ENCODE measurements at places on chromosomes 12 and 14.

GRCh38 chr12:120064054-120064940 lies 52.3 kb downstream of the RAB35 start:
- DNase-seq: no peak

DNA sequence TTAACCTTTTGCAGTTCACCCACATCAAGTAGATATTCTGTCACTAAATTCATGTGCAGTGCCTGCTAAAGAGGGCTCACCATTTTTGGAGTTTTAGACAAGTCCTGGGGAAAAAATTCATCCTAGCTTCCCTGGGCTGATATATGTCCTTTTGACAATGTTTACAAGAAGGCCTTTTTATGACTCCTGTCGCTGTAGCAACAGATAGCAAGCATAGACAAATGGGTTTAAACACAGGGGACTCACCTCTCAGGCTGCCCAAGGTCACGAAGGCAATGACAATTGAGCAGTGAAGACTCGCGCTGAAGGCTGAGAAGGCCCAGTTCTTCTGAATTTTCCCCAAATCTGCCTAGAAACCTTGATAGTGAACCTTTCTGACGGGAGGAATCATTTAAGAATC lies 150.7 kb upstream of the CPM start:
- DNase-seq: no peak

DNA sequence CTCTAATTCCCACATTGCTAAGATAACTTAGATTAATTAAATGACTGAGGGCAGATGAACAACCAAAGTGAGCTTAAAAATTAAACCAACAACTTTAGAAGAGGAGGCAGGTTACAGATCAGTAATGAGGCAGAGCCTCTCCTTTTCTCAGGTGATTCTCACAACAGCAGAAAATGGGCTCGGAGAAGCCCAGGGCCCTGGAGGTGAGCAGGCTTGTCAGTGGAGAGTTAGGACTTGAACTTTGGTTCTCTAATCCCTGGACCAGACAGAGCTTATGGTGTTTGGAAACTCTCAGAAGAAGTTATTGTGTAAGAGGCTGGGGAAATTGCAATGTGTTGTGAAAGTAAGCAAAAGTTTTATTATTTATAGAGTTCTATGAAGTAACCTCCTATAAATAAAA lies 2.8 kb downstream of the TRHDE start:
- no peak for DNase-seq

DNA sequence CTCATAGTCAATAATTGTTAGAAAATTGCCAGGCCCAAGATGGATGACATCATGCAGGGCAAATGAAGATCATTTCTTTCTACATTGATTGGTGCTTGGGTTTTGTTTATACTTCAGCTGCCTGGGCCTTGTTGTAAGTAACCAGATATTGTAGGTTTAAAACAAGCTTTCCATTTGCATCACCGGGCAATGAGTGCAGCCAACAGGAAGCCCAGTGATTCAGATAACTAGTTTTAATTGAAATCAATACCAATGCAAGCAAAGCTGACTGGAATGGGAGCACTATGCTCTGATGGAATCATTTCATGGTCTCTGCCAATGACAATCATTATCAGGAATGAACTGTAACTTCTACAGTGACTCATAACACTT lies 279.3 kb downstream of the DUSP6 start:
- no peak for DNase-seq

- DNase-seq: no peak
Measured at GRCh38 chr14:20998139-20998538, 954 bp upstream of the SLC39A2 start.

GRCh38 chr14:54703082-54703481 lies 136.2 kb downstream of the SAMD4A start:
- DNase-seq: no peak

DNA sequence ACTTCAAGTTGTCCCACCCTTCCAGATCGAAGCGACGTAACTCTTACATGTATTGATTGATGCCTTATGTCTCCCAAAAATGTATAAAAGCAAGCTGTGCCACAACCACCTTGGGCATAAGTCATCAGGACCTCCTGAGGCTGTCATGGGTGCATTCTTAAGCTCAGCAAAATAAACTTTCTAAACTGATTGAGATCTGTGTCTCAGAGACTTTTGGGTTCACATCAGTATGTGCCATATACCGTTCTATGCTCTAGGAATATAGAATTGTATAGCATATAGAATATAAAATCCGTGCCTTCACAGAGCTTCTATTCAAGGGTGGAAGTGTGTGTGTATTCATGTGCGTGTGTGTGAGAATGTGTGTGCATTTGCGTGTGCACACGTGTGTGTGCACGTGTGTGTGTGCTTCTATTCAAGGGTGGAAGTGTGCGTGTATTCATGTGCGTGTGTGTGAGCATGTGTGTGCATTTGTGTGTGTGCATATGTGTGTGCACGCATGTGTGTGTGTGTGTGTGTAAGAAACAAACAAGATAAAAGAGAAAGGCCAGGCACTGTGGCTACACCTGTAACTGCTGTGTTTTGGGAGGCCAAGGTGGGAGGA lies 11.5 kb upstream of the STX2 start:
- no peak for DNase-seq

GRCh38 chr14:74401504-74402241 lies 24.3 kb downstream of the SYNDIG1L start:
- DNase-seq: peak; percentile 35

DNA sequence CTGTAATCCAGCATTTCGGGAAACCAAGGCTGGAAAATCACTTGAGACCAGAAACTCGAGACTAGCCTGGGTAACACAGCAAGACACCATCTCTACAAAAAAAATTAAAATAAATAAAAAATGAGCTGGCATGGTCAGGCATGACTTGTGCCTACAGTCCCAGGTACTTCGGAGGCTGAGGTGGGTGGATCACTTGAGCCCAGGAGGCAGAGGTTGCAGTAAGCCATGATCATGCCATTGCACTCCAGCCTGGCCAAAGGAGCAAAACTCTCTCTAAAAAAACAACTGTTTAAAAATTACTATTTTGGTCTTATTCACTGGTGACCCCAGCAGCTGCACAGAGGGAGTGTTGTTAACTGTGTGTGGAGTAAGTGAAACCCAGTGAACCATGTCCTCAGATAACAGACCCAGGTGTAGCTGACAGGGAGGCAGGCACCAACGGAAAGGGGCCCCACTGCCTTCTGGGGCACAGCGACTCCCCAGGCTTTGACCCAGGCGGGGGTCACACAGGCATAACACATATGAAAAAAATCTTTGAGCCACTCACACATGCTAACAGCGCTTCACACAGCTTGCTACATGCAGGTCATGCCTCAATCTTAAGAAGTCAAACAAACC lies 12.1 kb downstream of the DDX54 start:
- no peak for DNase-seq

DNA sequence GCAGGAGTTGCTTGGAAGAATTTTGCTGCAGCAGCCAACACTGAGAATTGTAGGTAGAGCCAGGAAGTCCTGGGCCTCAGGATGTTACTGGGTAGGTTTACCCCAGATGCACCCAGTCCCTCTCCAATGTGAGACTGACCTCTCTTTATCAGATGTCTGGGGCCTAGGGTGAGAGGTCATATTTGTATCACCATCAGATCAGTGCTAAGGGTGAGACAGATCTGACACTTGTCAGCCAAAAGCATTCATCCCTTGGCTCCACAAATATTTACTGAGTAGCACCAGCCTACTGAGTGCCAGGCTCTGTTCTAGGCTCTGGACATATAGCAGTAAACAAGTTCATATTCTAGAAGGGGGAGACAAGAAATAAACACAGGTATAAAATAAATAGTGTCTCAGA lies 4.3 kb downstream of the TROAP start:
- DNase-seq: no peak

- DNase-seq: no peak
Measured at GRCh38 chr14:50383618-50384225, 13.0 kb downstream of the CDKL1 start.

- DNase-seq: no peak
Measured at GRCh38 chr12:107446476-107446875, 239.1 kb upstream of the PWP1 start.

DNA sequence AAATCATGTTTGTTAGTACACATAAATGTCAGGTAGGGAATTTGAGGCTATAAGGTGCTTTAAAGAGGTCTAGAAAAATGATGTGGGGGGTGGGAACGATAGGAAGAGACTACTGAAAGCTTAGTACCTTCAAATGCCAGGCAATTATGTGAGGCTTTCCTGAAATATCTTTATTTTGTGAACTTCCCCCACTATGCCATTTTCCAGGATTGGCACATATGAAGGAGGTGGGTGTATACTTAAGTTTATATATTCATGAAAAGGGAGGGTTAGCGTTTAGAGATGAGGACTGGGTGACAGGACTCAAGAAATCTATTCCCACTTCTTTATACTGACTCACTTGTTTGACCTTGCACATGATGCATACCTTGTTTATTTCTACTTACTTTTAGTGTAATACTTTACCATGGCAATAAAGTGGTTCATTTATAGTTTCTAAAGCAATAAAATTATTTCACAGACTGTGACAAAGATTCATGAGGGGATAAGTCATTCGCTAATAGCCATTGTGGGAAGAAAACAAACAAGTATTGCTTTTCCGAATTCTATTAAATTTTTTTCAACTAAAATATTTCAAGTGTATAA lies 77.1 kb downstream of the PLEKHA5 start:
- DNase-seq: no peak

DNA sequence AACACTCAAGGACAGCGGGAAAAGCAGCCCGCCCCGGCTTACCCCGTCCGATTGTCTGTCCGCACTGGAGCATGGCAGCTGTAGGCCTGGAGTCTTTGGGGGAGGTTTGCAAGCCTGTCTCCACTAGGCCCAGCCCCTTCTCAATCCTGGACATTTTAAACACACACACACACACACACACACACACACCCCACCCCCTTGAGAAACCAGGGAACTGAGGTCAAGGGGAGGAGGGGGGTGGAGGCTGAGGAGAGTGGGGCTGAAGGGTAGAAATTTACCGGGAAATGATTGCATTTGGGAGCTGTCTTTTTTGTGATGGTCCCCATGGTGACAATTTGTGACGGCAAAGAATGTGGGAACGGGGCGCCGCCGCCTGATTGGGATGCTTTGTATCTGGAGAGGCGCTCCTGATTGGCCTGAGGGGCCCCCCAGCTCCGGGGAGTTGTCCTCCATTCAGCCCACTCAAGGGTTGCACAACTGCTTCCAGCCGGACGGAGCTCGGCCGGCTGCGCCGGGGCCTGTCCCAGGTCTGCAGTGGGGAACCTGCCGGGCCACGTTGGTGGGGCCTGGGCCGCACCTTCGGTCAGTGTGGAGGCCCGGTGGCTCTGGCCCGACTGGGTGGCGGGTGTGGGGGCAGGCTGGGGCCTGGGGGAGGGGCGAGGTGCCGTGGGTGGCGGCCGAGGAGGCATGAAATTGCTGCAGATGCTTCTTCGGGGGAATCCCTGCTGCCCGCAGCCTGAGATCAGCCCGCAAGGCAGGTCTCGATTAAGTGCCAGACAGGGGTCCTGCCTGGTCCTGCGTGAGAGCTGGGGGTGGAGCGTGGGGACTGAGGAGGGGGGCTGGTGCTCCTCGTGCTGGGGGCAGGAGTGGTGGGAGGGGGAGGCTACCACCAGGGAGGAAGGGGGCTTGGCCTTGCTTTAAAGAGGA lies at the start of gene FAM181A:
FAM181A (plus strand) TSS at position 472 of the 927 bp plus-strand sequence. CDS start 942 bp downstream, outside the sequence.
- no peak for DNase-seq

- DNase-seq: no peak
Measured at GRCh38 chr12:6198051-6198450, 2.1 kb upstream of the CD9 start.

DNA sequence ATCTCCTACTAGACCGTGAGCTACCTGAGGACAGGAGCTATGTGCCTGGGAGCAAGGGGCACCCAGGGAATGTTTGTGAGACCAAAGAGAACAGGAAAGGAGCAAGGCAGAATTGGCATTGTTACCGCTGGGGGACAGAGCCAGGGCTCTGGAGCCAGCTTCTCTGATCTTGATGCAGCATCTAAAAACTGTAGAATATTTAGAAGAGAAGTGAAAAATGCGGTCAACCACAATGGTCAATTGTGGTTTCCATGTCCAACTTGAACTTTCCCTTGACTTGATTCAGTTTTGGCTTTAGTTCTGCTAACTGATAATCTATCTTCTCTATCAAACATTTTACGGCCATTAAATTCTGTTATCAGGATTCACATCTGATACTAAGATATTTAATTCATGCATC lies 201.2 kb downstream of the ANO4 start:
- DNase-seq: no peak

GRCh38 chr14:94305620-94306019 lies 12.6 kb upstream of the SERPINA10 start:
- DNase-seq: no peak

GRCh38 chr12:121248622-121249021 lies 38.7 kb downstream of the P2RX4 start:
- no peak for DNase-seq

GRCh38 chr12:113766879-113767878 lies 198.9 kb downstream of the RBM19 start:
- DNase-seq: no peak

DNA sequence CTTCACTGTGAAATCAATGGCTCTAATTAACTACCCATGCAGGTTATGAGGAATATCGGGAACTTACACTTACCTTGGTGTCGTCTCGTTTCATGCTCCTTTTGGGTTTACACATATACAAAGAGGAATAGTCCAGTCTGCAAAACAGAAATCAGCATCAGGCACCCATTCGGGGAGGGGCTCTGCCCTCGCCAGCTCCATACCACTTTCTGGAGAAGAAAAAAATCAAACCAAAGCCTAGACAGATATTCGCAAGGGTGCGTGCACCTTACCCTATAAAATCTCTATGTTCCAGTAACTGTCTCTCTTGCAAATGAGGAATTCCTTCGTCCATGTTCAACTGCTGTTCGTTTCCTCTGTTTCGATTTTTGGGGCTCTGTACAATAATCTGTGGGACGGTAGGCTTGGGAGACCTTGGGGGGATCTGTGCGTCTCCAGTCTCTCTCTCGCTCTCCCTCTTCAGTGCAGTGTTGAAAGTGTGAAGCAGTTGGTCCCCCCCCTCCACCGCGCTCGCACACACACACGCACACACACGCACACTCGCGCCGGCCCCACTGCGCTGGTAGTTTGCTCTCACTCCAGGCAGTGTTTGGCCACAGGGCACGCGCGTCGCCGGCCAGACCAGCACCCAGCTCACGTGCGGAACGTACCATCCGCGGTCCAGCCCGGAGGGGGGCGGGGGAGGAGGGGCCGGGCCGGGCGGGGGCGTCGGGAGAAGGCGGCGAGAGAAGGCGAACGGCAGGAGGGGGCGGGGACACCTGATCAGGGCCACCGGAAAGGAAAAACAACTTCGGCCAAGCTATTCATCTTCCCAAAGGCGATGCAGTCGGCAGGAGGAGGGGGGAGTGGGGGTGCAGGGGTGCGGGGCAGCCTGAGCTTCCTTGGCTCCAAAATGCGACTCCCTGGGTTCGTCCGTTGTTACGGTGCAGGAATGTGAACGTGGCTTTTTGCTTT lies at the start of gene BHLHE41:
BHLHE41 (minus strand) TSS at position 592 of the 954 bp plus-strand sequence; CDS start at position 334, 258 bp downstream.
- no peak for DNase-seq

All from stimulated activated CD4-positive, alpha-beta T cell treated with anti-CD3 and anti-CD28 coated beads, Interleukin-4, amount 100 ng/mL, for 48 hours (primary cell).